ENCODE measurements at places on chromosomes 12 and 14.

- DNase-seq, result no peak
Observed at GRCh38 chr14:85483037-85483436, 46.9 kb upstream of the FLRT2 start.

- no peak for DNase-seq
Observed at GRCh38 chr14:99789581-99789980, 3.6 kb upstream of the EML1 start.

DNA sequence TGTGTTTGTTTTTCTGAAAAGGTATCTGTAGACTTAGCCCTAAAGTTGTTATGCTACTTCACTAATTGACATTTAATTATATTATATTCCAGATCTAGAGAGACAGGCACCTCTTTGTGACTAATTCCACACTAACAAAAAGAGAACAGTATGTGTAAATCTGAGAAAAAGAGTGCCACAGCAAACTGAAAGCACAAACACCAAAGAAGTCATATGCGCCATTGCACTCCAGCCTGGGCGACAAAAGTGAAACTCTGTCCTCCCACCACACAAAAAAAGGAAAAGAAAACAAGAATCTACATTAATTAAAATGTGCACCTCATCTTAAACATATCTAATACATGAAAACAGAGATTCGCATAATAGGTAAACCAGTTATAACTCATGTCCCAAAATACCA is 4.4 kb upstream of the CSRNP2 start:
- DNase-seq, result no peak

- no peak for DNase-seq
Observed at GRCh38 chr12:93836620-93837260, 159.6 kb downstream of the CRADD start.

- no peak for DNase-seq
Observed at GRCh38 chr12:112768278-112768677, 23.3 kb upstream of the RPH3A start.

DNA sequence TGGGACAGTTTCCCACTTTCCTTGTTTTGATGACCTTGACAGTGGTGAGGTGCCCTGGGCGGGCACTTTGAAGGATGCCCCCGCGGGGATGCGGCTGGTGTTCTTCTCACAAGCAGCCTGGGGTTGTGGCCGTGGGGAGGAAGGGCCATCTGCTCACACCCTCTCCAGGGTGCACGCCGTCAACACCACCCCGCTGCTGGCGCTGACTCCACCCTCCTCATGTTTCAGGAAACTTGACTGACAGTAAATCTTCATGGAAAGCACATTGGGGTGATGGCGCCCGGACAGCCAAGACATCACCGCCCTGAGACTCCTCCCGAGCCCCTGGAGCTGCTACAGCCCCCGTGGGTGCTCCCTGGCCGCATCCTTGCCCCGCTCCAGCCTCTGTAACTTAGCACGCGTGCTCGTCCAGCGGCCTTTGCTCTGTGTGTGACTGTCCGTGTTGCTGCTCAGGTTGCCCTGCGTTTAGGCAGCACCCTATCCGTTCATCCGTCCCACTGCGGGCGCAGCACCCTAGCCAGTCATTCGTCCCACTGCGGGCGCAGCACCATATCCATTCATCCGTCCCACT is 150.2 kb upstream of the C14orf180 start:
- DNase-seq, result no peak

DNA sequence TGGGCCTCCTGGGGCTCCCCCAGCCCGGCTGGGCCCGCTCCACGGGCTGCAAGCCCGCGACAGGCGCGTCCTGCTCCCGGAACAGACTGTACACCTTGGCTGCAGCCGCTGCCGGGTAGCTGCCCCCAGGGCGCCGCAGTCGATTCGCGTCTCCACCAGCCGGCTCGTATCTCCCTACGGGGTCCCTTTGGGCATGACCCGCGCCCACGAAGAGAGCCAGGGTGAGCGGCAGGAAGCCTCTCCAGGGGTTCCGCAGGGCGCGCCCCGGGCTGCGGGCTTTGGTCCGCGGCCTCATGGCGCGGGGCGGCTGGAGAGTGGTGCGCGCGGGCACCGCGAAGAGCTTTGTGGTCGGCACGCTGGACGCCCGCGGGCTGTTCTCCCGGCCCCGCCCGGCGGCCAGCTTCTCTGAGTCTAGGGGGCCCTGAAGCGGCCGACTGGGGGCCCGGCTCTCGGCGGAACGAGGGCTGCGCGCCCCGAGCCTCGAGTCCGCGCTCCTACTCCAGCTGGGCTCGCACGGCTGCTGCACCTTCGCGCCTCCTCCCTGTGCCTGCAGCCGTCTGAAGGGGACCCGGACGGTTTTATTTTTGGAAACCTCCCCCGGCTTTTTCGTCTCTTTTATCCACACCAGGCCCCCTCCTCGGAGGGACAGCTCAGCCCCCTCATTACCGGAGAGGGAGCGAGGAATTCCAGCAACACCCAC is at the start of gene LTBP2:
LTBP2 (minus strand) TSS at position 588 of the 700 bp plus-strand sequence; CDS start at position 295, 293 bp downstream.
- DNase-seq, result peak; percentile 33

GRCh38 chr14:78829274-78829673 is 659.1 kb downstream of the NRXN3 start:
- DNase-seq, result no peak

- no peak for DNase-seq
Observed at GRCh38 chr14:71398450-71398849, 491.2 kb downstream of the PCNX1 start.

DNA sequence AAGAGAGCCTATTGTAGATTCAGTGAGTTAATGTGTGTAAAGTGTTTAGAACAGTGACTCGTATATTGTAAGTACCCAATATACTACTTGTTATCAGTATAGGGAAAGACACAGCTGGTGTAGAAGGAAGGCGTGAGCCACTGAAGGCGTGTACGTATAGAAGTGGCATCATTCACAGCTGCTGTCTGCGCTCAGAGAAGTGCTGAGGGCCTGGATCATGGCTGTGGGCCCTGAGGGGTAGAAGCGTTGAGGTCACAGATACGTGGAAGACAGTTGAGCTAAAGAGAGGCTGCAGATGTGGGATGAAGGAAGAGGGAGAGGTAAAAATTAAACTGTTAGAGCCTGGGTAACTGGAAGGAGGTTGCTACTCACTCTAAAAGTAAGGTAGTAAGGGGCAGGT is 5.9 kb downstream of the C12orf75 start:
- no peak for DNase-seq

- no peak for DNase-seq
Observed at GRCh38 chr14:93044121-93044520, 71.6 kb downstream of the ITPK1 start.

DNA sequence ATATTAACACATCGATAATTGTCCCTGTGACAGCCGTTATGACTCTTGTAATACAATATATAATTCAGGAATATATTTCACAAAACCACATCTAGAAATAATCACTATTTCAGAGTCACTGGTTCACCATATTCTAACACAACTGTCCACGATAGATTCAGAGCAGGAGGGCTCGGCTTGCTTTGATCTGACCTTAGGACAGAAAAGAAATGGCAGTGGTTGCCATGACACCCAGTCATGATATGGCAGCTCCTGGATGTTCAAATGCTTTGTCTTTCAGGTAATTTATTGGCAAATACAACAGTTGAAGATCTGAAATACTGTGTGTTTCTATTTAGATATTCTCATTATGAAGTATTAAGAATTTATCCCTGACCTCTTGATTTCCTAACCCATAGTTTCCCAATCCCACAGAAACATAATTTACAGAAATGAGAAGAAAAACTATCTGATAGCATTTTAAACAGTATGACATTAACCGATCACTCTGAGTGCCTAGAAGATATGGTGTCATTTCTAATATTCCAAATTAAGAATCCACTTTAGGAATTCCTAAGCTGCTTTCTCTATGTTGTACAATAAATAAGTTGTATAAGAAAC is 116.4 kb downstream of the EPS8 start:
- no peak for DNase-seq

- DNase-seq, result no peak
Observed at GRCh38 chr12:90653040-90653439, 301.9 kb downstream of the CCER1 start.

GRCh38 chr14:30317729-30318128 is 241.2 kb upstream of the G2E3 start:
- no peak for DNase-seq

DNA sequence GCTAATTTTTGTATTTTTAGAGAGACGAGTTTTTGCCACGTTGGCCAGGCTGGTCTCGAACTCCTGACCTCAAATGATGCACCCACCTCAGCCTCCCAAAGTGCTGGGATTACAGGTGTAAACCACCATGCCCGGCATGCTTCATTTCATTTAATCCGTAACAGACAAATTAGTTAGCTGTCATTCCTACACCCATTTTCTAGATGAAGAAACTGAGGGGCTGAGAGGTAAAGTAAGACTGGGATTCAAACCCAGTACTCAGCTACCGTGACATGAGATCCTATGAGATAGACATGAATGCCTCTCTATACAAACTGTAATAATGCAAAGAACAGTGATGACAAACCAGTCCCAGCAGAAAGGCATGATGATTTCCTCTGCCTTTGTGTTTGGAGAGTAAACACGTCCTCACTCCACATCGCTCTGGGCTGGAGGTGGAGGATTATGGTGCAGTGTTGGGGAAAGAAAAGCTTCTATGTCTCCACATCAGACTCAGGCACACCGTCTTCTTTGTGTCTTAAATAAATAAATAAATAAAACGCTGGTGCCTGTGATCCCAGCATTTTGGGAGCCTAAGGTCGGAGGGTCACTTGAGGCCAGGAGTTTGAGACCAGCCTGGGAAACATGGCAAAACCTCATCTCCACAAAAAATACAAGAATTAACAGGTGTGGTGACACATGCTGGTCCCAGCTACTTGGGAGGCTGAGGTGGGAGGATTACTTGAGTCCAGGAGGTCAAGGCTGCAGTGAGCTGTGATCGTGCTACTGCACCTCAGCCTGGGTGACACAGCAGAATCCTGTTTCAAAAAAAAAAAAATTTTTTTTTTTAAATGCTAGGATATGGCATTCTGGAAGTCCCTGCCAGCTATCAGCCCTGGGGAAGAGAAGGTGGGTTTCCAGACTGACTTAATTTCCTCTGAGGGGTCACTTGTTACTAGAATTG is 10.5 kb downstream of the VSX2 start:
- DNase-seq, result no peak

- no peak for DNase-seq
Observed at GRCh38 chr14:99363051-99363450, 91.1 kb upstream of the BCL11B start.

DNA sequence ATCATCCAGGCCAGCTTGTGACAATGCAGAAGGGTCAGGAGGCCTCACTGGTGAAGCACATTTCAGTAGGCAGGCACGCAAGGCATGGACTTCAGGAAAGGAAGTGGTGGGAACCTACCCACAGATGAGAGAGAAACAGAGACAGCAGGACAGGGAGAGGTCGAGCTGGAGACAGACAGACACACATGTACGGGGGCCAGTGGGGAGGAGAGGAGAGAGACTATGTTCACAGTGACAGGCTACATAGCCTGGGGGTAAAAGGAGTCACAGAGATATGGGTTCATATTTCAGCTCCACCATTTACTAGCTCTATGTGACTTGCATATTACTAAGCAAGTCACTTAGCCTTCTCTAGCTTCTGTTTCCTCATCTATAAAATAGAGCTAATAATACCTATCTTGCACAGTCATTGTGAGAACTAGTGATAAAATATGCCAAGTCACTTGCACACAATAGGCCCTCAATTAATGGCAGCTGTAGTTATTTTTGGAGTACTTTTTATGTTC is 91.1 kb upstream of the FUT8 start:
- no peak for DNase-seq

GRCh38 chr14:67683842-67684241 is 9.4 kb upstream of the VTI1B start:
- DNase-seq, result no peak

DNA sequence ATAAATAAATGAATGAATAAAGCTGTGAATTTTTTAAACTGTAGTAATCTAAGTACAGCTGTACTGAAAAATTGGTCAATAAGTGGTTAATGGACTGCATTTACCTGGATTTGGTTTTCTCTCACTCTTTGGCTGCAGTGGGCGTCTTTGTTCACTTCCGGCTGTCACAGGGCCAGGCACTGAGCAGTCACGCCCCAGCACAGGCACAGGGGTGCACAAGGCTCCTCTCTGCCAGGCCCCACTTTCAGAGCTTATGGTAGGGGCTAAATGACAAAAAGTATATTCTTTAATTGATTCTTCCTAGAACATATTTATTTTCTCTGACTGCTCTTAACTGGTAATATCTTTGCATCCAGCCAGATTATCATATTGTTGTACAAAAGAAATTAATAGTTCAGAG is 70.6 kb upstream of the DYNC1H1 start:
- DNase-seq, result no peak

- no peak for DNase-seq
Observed at GRCh38 chr14:96745500-96746051, 51.6 kb upstream of the VRK1 start.

DNA sequence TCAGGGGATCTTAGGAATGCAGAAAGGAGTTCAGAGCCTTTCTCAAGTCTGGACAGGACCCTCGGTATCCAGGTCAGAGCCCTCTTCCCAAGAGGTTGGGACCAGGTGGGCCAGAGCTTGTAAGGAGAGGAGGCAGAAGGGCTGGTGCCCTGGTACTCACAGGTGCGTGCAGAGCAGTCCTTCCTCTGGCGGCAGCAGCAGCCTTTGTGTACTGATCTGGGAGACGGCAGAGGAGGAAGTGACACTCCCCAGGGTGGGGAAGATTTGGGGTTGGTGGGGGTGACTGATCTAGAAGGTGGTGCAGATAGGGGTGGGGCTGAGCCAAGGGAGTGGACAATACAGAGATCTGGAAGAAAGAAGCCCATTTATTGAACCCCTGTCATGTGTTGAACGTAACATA is at the start of gene ITGB7:
ITGB7 (minus strand) TSS at position 210 of the 400 bp plus-strand sequence. CDS start 6,808 bp downstream, outside the sequence.
- no peak for DNase-seq
